CD4-positive, alpha-beta T cell treated with Interleukin-21 for 1 hour (primary cell): ENCODE measurements at places on chromosomes 3 and 15.
A peak's percentile ranks its signal among the peaks of the same experiment; 100 is the strongest.

- no peak for DNase-seq
These were observed 163.1 kb downstream of the RPLP1 start for GRCh38 chr15:69615736-69616135.

DNA sequence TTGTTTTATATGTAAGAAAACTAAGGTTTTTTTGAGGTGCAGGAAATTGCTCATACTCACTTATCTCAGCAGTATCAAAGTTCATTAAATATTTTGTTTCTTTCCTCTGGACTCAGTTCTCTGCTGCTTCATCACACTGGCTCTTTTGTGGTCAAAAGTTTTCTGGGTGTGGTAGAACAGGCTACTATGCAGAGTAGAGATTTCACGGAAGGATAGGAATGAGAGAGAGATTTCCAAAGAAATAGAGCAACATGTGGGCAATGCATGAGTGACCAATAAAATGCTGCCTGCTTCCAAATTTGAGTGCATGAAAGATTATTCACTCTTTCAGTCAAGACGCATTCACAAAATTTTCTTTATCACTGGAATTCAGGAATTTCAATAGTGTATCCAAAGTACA, 577.3 kb upstream of the SEMA6D start:
- no peak for DNase-seq

DNA sequence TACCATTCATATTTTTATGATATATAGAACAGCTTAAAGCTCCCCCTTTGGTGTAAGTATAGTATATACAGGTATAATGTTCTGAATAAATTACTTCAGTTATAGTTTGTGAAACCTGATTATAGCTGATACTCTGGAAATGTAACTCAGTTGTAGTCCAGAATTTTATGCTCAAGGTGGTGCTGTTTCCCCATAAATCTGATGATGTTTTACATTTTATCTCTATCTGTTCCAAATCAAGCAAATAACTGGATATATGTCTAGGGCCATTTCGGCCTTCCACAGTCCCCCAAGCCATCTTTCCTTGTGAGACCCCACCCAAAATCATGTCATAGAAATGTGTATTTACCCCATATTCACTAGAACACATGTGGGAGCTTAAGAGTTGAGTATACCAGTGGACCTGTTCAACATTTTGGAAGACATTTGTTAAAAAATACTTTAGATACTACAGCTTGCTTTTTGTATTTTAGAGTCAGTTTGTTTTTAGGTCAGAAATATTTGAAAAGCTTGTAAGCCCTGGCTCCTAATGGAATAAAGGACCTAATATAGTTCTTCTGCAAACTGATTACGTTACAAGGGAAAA, 107.1 kb downstream of the ATG7 start:
- DNase-seq: peak; percentile 48

DNA sequence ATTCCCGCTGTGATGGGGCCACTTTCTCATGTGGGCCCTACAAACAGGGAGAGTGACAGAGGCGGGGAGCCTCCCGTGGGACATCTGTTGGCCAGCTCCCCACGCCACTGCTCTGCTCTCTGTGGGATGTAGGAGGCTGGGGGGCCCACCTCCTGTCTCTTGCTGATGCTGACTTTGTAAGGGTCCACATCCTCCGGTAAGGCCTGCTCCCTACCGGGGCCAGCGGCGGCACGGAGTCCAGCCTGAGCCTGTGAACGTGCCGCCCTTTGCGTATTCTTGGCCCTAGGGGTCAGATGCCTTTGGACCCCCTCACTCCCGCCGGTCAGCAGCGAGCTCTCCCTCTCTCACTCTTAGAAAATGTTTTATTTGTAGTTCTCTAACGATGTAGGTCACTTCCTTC, 153.2 kb downstream of the LRRC28 start:
- DNase-seq: no peak

GRCh38 chr3:190024912-190025311, 95.8 kb downstream of the P3H2 start:
- no peak for DNase-seq

GRCh38 chr3:157263027-157263426, 103.1 kb upstream of the CCNL1 start:
- no peak for DNase-seq

- DNase-seq: no peak
These were observed 180.5 kb upstream of the FEZF2 start for GRCh38 chr3:62553811-62554210.

DNA sequence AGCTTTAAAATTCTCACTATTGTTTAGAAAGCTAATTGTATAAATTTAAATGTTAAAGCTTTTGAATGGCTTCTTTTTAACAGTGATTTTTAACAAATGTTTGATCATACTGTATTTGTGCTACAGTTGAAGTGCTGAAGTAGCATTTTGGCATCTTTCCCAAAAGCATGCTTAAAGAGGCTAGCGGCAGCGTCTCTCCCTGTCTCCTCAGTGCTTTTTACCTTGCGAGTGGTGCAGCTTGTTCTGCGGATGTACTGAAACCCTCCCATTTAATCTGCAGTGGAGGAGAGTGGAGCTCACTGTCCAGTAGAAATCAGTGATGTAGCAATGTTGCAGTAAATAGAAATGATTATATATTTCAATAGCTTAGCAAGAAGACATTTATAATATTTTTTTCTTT, 43.7 kb downstream of the LRRC49 start:
- no peak for DNase-seq

- no peak for DNase-seq
These were observed 63.2 kb upstream of the TNFSF10 start for GRCh38 chr3:172586436-172586835.

GRCh38 chr3:126349071-126349470, 8.1 kb downstream of the KLF15 start:
- DNase-seq: no peak

DNA sequence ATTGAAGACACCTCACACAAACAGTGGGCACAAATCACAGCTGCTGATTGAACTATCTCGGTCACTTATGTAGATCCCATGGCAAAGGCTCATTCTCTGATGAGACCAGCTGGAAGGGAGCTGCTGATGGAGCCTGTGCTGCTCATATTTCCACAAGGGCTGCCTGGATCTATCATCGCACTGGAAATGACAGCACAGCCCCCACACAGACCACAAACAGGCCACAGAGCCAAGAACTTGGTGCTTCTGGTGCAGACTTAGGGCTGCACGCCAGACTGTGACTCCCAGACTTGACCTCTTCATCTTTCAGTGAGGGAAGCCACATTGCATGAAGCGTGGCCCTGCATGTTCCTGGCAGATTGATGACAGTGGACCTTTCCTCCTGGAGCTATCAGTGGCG, 197.6 kb downstream of the MINAR1 start:
- DNase-seq: no peak

- no peak for DNase-seq
These were observed 24.5 kb downstream of the C15orf39 start for GRCh38 chr15:75225951-75226732.

- no peak for DNase-seq
These were observed 2.6 kb upstream of the PIGZ start for GRCh38 chr3:196971094-196971698.

GRCh38 chr3:30269751-30270445, 336.5 kb upstream of the TGFBR2 start:
- no peak for DNase-seq

DNA sequence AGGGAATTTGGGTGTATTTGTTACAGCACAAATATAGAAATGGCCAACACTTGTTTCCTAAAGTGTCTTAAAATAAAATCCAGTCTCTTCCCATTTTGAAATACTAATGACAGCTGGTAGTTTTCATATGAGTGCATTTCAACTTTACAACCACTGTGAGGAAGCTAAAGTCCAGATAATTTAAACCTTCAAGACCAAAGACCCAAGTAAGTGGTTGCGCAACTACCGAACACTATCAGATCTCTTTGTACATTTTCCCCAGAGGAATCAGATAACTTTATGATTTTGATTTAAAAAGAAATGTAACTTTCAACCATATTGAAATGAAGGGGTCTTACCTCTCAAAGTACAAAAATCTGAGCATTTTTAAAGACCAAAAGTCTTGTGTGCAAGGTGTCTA, 14.3 kb downstream of the BCL2L10 start:
- DNase-seq: no peak

GRCh38 chr3:48684480-48685143, 1.1 kb downstream of the NCKIPSD start:
- DNase-seq: no peak

- no peak for DNase-seq
These were observed 127.1 kb downstream of the SEMA6D start for GRCh38 chr15:47844437-47844836.

GRCh38 chr3:136305879-136306278, 55.7 kb downstream of the PCCB start:
- no peak for DNase-seq

GRCh38 chr3:18919158-18919557, 229.2 kb upstream of the KCNH8 start:
- DNase-seq: no peak

DNA sequence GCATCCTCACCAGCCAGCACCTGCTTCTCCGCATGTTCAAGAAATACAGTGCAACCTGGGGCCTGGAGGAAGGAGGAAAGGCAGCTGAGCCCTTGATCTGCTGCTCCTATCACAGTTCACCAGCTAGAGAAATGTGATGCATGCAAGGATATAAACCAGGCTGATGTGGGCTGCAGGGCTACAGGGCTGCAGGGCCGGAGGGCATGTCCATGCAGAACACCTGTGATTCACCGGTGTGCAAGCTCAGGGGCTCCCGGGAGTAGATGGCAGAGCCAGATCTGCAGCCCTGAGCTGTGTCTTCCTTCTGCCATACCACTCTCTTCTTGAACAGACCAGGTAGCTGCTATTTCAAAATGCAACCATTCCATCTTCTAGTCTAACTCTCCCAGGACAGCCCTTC, 84.9 kb downstream of the HMG20A start:
- DNase-seq: no peak

DNA sequence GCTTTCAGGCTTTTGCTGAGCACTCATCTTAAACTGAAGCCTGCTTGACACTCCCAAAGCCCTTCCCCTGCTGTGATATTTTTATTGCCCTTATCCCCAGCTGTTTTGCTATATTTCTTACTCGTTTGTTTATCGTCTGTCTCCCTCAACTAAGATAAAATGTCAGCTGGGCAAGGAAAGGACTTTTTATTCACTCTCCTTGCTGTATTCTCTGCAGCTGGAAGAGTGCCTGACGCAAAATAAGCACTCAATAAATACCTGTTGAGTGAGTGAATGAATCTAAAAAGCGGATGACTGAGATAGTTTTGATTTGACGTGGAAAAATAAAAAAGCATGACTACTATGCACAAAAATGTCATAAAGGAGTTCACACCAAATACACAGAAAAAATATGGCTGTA, 84.8 kb upstream of the POMGNT2 start:
- no peak for DNase-seq

DNA sequence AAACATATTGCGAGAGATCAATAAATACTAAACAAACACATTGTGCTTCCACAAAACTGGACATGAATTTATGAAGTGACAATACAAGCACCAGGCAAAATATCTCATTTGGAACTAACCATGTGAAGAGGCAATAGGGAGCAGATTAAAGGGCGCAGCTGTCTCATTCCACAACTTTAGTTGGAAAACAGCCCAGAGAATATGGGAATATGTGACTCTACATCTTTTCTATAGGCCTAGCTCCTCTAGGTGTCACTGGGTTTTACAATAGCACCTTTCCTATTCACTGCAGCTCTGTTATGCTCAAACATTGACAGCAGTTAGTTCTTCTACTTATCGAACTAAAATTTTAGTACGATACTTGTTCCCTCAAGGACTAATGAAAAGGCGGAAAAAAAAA, 866.3 kb upstream of the GBE1 start:
- DNase-seq: no peak

DNA sequence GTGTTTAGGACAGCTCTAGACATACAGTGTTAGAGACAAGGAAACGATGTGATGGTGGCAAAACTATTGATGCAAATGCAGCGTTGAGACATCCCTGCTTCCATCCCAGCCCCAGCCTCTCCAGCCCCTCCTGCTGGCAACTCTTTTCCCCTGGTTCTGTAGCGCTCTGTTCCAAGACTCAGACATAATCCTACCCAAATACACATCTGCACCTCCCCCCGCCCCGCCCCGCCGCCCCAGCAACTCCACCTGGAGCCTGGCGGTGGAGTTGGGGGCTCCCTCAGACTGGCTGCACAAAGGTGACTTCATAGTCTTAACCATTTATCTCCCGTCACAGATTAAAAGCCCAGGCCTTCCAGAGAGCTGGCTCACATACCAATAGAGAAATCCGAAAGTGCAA, 7.2 kb upstream of the SEC22A start:
- no peak for DNase-seq

GRCh38 chr15:63832620-63833019, 1.1 kb downstream of the HERC1 start:
- no peak for DNase-seq

DNA sequence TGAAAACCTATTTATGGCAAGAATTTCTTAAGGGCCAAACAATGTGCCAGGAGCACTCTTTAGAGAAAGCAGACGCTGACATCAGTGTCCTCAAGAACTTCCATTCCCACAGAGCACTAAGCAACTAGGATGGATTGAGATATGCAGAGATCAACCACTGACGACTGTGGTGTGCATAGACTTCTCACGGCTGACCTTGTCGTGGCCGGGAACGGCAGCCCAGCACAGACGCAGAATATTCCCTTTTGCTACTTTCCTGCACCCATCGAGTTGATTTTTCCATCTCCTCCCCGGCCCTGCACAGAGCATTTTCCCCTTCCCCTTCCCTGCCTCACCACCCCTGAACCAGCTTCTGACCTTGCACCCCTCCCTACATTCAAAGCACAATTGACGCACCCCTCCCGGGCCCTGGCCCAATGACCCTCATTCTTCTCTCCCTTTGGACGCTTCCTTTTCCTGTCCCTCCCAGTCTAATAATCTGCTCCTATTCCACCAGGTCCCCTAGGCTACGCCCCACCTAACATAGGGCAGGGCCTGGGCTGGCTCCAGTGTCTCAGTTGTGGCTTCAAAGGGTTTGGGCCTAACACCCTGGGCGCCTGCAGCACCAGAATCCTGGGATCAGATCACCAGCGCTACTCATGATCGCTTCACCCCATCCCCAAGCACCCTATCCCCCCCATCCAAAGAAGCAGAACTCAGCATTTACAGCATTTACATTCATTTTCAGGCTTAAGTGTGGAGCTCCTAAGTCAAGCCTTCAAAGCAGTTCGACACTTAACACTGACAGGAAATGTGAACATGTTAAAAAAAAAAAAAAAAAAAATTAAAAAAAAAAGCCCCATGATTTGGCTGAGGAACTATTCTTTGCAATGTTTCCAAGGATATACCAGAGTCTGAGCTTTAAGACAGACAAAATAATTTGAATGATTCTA, 151.2 kb downstream of the FOXP1 start:
- DNase-seq: peak; percentile 44

DNA sequence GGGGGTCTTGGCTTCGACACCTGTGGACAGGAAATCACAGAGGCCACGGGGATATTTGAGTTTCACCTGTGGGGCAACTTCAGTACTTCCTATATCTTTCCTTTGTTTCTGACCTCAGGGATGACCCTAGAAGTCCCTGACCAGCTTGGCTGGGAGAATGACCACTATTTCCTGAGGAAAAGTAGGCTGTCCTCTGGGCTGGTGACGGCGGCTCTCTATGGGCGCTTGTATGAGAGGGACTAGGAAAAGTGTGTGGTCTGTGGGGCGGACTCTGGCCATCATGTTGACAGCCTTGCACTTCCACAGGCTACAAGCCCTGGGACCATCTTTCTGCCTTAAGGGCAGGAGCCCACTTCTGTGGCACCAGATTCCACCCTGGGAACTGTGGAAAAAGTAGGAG, 43.7 kb downstream of the BTD start:
- no peak for DNase-seq

- no peak for DNase-seq
These were observed 10.0 kb downstream of the PLA2G4B start for GRCh38 chr15:41848631-41849030.
